ENCODE measurements at places on chromosomes 5 and 9.

DNA sequence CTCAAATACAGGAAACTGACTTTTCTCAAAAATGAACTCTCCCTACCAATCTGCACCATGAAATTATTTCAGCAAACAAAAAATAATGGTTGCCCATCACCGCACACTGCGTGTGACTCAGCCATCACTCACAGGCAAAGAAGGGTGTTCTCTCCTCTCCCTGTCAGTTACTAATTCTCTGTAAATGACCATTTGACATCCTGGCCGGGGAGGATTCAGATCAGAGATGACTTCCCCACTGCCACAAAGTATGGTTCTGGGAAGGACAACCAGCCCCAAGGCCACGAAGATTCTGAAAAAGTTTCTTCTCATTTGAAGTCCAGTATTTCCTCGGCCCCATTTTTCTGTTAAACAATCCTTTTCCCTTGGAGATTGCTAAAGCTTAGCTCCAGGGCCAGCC, 199.4 kb downstream of the AUH start:
- peak; percentile 23 for DNase-seq

DNA sequence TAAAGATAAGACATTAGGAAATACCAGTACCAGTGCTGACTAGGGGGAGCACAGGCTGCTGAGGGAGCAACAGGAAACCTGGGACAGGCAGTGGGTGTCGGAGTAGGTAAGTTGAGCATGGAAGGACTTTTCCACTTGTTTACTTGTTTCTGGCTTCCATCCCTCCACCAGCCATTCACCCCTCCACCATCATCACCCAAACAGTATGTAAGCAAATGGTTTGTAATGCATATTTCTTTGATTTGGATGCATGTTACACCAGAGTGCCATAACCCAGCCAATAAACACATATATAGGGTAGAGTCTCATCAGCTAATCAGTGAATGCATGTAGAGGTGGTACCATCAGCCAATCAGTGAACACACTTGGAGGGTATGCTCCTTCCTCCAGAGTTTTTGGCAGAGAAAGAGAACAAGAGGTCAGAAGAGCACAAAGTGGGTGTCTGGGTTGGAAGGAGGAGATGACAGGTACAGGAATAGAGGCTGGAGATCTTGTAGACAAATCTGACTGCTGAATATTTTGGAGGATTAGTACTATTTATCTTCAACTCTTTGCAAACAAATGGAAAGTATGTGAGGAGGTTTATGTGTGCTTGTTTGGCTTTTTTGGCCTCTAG, 37.7 kb upstream of the PDE8B start:
- DNase-seq: no peak

- peak; percentile 24 for DNase-seq
Observed at GRCh38 chr5:180208435-180209081, 453 bp downstream of the RASGEF1C start.

DNA sequence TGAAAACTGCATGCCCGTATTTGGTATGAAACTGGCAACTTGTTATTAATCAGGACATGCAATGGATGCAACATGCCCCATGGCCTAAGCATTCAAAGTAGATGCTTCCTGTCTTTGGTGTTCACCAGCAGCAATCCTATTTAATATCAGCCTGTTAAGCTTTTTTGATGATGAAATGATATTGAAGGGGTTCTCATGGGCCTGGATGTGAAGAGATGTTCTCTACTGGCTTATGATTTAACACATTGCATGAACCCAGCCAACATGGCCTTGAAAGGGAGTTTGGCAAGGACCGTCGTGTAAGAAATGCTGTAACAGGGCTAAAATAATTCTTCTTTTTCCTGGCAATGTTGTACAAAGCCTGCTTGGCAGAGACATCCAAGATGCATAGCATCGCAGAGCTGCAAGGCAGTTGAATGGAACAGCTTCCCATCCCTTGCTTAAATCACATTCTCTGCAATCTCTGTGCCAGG, 111.2 kb downstream of the SMARCA2 start:
- DNase-seq: no peak

- peak; percentile 28 for DNase-seq
Observed at GRCh38 chr5:94849821-94850736, 231.6 kb downstream of the SLF1 start.

- no peak for DNase-seq
Observed at GRCh38 chr9:98316445-98317133, 61.1 kb upstream of the TBC1D2 start.

GRCh38 chr9:36840898-36841536, 193.1 kb downstream of the PAX5 start:
- no peak for DNase-seq

DNA sequence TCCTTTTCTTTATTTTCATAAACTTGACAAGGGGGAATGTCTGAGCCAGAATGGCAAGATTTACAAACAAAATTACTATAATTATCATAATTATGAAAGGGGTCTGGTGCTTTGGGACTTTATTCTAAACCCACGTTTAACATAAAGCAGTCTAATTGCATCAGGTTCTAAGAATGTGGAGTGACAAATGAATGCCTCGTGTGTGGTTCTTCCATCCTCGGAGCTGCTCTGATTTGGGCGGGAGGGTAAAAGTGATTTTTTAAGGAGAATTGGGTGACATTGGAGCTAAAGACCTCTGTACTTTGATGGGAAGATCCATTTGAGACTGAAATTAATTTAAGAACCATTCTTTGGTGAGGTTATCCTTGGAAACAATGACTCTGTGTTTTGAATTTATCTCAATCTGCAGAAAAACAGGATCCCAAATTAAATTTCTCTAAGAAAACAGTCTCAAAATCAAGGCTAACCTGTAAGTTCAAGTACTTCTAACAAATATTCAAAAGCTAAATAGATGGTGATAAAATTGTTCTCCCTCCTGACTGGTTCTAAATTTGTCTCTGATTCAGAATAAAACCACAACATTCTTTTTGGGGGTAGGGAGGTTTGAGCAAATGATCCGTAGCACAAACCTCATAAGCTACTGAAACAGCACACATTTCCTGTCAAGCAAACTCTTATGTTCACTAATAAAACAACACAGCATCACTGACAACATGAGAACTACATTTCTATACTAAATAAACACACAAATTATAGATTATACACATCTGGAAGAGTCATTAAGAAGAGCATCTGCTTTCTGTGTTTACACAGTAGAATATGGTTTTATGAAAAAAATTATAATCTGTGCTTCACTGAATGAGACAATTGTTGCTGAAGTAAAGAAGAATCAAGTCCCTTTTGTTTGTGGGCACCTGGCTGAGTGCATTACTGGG, 85.5 kb downstream of the DCP2 start:
- DNase-seq: peak; percentile 69

DNA sequence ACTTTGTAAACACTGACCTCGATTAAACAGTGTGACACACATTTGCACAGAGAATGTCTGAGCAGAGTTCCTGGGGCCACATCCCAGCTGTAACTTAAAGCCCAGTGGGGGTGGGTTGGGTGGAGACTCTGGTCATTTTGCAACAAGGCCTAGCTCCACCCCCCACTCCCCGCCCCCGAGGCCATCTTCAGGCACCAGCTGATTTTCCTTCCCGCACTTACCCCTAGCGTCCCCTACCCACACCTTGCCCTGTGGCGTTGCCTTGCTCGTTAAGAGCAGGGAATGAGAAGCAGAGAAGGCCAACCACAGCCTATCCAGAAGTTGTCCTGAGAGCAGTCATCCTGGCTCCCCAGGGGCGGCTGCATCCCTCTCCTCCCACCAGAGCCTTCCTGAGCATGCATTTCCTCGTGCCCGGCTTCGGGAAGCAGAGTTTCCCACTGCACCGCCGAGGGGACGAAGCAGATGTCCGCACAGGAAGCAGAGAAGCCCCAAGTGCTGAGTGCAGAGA, 101.7 kb upstream of the SARDH start:
- no peak for DNase-seq

DNA sequence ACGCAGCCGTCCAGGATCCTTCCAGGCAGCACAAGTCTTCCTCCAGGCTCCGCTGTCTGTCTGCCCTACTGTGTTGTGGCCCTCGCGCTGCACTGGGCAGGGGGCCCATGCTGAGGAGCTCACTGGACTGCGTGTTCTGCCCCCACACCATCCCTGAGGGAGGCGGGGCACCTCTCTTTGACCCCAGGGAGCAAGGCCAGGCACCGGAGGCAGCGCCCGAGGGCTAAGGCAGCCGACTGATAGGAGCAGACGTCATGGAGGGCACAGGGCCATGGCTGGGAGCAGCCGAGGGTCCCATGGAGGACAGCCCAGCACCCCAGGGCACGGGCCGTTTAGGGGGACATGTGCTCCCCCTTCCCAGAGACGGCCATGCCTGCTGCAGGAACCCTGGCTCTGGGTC, 46.7 kb downstream of the KCNT1 start:
- DNase-seq: no peak

- no peak for DNase-seq
Observed at GRCh38 chr9:128397831-128398230, 22.8 kb upstream of the CERCAM start.

- no peak for DNase-seq
Observed at GRCh38 chr9:133856798-133857197, 118.6 kb upstream of the SARDH start.
